ENCODE measurements at places on chromosomes 4 and X. TPM values are rescaled to one million over a fixed set of nuclear protein-coding genes. Genes with fewer than 3 reads are reported as not detected.

DNA sequence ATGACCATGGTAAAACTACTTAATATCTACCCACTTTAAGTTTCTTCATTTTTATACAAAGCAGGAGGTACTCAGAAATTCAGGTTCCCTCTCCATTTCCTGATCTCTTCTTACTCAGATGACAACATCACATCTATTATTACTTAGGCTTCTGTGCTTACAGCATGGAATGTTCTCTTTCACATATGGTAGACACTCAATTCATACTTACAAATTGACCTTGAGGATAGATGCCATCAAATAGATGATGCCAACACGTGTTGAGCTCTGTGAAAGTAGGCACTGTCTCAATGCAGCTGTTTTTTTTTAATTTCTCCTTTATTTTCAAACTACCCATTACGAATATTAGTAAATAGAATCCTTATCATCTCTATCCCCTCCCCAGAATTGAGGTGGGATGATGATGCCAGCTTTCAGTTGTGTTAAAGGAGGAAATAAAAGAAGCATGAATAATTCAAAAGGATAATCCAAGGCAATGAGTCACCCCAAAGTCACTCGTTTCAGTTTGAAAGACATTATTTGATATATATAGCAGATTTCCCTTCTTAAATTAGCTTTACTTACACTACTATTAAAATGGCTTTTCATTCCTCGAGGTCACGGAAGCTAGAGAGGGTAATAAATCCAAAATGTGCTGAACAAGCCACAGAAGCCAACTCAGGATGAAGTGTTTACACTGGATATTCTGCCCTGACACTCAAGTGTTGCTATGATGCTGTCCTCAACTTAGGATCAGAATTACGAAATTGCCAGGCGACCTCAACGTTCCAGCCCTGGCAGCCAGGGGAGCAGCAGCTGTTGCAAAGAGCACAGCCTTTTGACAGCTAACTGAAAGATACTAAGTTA, 124.2 kb upstream of the EOLA2 start:
- DNase-seq = no peak

DNA sequence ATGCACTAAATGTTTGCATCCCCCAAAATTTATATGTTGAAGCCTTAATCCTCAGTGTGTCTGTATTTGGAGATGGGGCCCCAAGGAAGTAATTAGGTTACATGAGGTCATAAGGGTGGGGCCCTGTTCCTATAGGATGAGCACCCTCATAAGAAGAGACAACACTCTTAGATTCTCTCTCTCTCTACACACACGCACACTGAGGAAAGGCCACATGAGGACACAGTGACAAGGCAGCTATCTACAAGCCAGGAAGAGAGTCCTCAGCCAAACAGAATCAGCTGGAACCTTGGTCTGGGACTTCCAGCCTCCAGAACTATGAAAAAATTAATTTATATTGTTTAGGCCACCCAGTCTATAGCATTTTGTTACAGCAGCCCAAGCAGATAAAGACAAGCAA, 69.3 kb upstream of the NOCT start:
- DNase-seq = no peak

DNA sequence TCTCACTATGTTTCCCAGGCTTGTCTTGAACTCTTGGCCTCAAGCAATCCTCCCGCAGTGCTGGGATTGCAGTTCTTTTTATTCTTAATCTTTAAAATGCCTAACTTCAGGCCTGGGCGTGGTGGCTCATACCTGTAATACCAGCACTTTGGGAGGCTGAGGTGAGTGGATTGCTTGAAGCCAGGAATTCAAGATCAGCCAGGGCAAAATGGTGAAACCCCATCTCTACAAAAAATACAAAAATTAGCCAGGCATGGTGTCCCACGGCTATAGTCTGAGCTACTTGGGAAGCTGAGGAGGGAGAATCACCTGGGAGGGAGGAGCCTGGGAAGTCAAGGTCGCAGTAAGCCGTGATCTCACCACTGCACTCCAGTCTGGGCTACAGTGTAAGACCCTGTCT, 45.9 kb downstream of the PLS3 start:
- no peak for DNase-seq

GRCh38 chr4:120517966-120518365, 404.6 kb downstream of the PRDM5 start:
- no peak for DNase-seq

Gene NALF2
- not detected for total RNA-seq

GRCh38 chrX:32778965-32779364, 432.4 kb downstream of the DMD start:
- no peak for DNase-seq

- no peak for DNase-seq
Observed at GRCh38 chrX:121823406-121823805, 776.0 kb downstream of the GLUD2 start.

DNA sequence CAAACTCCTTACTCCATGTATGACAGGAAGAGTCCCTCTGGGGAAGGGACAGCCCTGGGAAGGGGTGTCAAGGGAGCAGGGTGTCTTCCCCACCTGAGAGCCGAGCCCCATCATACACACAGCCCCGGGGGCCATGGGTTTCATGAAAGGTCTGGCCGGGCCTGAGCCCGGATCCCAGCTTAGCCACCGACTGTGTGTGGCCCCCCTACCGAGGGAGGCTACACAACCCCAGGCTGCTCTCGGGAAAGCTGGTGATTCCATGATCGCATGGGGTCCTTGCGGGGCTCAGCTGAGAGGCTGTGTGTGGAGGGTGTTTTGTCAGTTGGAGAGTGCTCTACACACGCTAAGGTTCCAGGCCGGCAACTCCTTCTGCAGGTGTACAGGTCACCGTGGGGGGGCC, 55.6 kb downstream of the SORCS2 start:
- DNase-seq = no peak

DNA sequence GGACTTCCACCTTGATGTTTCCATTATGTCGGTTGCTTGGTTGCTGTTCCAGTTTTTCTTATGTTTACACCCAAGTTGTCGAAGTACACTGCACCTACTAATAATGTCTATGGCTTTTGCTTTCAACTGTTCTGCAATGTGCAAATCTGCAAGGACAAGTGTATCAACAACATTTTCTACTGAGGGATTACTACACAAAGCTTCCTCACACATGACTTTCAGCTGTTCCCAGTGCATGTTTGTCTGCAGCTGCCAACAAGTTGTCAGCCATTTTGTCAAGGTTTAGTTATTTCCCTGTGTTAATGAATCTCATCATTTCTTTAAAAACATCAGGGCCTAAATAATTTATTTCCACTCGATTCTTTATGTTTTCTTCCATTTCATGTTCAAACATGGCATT, 45.4 kb upstream of the UGT2A3 start:
- no peak for DNase-seq

- peak; percentile 3 for DNase-seq
Observed at GRCh38 chr4:76897536-76898384, at the start of gene SOWAHB. SOWAHB (minus strand) TSS chr4:76898144; CDS start chr4:76897849, 295 bp downstream.

DNA sequence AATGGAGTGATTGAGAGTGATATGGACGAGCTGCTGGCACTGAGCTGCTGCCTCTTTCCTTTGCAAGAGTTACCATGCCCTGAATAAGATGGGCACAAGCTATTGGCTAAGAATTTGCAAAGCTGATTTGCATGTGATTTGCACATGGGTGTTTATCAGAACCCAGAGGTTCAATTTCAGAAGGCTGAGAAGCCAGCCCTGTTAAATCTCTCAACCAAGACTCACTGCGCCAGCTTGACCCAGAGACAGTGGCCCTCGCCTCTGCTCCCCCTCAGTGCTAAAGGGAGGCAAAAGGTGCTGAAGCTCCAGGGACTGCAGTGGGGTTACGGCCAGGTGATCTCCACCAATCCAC, 701 bp downstream of the ARHGAP4 start:
- peak; percentile 50 for DNase-seq

- DNase-seq = no peak
Observed at GRCh38 chrX:102833136-102833535, 103.9 kb upstream of the RAB40AL start.

DNA sequence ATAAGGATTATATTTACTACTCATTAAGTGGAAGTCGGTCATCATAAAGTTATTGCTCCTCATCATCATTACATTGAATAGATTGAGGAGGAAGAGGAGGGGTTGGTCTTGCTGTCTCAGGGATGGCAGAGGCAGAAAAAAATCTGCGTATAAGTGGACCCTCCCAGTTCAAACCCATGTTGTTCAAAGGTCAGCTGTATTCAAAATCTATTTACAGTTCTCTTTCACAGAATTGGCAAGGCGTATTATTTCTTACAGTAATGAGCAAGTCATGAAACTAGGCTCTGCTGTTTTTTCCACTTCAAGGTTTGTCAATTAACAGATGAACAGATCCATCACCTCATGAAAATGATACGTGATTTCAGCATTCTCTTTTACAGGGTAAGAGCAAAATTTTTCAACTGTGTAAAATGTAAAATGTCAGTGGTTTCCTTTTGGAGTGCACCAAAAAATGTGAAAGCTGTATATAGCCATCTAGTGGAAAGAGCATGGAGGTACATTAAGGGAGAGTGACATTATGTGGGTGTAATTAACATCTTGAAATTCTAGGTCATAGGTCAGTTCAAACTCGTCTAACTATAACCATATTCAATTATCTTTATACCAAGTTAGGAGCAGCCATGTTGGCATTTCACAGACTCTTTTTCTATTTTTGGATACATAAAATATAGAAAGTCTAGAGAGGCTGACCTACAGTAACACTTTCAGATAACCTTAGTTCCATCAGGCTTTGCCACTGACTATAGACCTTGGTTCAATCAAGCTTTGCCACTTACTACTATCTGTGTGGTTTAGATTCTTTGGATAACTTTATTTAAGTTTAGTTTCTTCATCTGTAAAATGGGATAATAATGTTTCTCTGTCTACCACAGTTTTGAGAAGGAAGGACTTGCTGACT, 30.1 kb downstream of the NEIL3 start:
- no peak for DNase-seq

DNA sequence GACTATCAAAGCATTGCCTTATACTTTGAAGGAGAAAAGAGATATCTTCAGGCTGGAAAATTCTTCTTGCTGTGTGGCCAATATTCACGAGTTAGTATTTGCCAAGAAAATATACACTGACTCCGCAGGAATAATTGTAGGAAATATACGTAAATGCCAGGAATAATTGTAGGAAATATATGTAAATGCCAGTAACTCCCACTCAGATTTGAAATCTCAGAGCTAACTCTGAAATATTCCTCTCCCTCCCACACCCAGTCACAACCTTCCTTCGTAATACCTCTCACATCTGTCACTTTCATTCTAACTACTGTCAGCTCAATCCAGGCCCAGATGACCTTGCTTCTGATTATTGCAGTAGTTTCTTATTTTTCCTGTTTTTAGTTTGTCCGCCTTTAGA, 73.5 kb downstream of the WDR19 start:
- no peak for DNase-seq

DNA sequence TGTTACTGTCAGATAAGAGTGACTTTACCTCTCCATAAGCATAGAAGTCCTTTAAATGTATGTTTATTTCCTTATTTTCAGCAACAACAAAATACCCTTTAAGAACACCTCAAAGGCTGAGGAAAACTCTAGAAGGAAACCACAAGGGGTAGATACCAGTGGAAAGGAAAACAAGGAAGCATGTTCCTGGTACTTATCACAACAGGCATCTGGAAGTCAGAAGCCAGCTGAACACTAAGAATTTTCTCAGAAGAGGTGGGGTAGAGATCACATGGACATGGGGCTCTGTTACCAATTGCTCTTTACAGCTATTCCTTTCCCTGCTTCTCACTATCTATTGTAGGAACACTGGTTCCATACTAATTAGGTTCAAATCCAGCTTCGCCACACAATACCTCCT, 51.5 kb upstream of the BEND2 start:
- DNase-seq = no peak

DNA sequence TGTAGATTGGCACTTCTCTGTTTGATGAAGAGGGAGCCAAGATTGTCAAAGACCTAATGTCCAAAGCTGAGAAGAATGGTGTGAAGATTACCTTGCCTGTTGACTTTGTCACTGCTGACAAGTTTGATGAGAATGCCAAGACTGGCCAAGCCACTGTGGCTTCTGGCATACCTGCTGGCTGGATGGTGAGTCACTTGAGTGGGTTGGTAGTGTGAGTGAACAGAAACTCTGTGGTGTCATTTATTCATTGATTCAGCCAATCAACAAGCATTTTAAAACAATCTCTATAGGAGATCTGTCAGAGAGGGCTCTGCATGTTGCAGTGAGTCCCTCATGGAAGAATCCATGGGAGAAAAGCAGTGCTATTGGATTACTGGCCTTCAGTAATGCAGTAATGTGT, 16.3 kb downstream of the TAF9B start:
- DNase-seq = no peak
